CD4-positive, alpha-beta T cell treated with Interleukin-17A for 1 hour (primary cell): ENCODE measurements at places on chromosomes 6 and 20.

DNA sequence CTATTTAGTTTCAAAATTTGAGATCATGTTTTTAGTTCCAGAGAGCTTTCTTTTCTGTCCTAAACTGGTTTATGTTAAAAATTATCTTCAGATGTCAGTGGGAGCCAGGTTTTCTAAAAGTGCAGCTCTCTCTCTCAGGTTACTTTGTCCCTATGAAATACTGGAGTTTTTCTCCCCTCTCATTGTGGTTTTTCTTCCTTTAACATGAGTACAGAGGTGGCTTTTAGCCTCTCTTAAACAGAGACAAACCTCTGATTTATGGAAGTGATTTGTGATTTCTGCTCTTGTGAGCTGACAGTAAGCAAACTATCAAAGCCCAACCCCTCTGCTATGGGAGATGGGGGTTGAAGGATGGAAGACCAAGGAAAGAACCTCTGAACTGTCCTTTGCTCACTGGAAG, 85.7 kb downstream of the LIN28B start:
- DNase-seq: no peak

- no peak for DNase-seq
These were observed 99.5 kb downstream of the KCNQ5 start for GRCh38 chr6:72721346-72721745.

DNA sequence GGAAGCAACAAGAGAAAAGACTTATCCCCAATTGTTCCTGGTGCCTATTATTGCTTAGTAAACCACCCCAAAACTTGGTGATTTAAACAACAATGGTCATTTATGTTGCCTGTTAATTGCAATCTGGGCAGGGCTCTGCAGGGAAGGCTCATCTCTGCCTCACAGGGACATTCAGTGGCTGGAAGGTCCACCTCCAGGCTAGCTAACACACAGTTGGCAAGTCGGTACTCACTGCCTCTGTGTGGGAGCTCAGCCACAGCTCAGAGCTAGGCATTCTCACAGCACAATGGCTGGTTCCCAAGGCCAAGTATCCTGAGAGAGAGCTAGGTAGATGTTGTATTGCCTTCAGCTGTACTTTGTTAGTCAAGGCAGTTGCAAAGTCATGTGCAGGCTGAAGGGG, 18.5 kb upstream of the GMDS start:
- DNase-seq: no peak

- no peak for DNase-seq
These were observed 5.8 kb upstream of the HMGCLL1 start for GRCh38 chr6:55584654-55585354.

DNA sequence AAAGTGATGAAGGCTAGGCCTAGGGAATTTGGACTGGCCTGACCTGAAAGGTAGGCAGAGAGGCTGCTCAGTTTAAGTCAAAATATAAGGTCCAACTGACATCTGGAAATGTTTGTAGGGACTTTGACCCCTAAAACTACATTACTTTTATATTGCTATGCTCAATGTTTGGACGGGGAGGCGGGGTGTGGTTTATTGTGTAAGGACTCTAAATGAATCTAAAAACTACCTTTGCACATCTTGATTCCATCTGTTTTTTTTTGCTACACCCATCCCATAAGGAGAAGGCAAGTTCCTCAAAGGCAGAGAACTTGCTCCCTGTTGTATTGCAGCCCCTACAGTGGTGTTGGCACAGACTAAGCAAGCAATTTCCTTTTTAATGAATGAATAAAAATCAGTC, 227.1 kb downstream of the HACE1 start:
- no peak for DNase-seq

DNA sequence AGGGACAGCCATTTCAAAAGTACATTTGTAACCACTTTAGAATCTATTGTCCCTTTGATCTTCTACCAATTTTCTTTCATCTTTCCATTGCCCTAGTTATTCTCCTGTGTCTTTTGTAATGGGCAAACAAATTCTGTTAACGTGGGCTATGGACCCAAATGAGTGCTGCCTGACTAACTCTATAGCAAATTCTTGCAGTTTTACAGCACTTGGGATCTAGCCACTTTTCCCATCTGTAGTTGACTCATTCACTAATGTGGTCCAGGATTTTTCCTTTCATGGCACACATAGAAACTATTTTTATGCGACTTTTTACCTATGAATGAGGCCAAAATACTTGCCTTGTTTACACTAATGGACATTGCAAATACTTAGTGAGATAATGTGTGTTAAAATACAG, 52.0 kb downstream of the GRIK2 start:
- DNase-seq: no peak

GRCh38 chr6:52523378-52524142, 53.3 kb downstream of the TRAM2 start:
- DNase-seq: no peak

- DNase-seq: no peak
These were observed 66.9 kb downstream of the MACROD2 start for GRCh38 chr20:14062171-14062570.

DNA sequence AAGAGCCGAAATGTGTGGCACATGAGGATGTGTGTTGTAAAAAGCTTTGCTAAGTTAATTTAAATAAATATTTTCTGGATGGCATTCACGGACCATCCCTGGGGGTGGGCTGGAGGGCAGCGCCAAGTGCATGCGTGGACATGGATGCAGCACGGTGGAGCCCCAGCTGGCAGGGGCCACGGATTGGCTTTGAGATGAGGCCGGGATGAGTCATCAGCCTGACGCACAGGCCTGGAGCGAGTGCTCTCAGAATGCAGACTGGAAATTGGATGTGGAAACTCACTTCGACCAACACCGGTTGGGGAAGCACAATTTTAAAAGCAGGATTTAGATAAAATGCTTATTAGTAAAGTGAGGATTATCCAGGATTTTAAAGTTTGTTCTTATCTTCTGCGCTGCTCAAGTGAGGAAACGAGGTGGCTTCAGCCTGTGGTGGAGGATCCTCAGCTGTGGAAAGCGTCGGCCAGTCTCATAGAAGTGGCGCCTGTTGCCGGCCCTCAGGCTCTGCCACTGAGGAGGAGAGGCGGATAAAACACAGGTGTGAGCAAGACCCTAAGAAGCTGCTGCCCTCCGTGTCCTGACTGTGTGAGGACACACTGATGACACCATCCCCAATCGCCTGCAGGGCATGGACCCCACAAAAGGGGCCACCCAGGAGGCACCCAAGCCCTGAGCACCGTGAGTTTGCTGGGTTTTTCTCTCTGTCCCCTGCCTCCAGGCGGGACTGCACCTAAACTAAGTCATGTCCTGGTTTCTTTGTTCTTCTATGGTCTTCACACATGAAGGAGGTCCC, 279.7 kb downstream of the CDH4 start:
- DNase-seq: no peak
